ENCODE measurements at places on chromosomes 16 and 17.

DNA sequence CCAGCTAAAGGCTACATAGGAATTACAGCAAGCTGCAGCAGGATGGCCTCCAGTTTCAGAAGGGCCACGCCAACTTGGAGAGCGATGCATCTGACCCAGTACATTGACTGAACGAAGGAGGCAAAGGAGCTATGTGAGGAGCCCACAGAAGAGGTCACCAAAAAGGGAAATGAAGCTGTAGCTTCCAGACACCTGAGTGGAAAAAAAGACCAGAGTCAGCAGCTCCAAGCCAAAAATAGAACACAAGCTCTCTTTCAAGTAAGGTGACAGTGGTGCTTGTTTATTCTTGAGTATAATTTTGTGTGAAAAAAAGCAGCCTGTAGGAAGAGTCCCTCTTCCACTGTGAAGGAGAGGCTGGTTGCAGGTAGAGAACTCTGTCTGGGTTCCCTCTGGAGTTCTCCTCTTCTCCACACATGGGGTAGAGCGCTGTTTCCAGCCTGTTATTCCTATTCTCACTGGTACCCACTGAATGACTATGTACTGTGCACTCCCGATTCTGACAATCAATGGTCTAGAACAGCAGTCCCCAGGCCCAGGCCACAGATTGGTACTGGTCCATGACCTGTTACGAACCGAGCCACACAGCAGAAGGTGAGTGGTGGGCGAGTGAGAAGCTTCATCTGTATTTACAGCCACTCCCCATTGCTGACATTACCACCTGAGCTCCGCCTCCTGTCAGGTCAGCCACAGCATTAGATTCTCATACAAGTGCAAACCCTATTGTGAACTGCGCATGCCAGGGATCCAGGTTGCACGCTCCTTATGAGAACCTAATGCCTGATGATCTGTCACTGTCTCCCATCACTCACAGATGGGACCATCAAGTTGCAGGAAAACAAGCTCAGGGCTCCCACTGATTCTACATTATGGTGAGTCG, 15.1 kb downstream of the CCL4 start:
- no peak for DNase-seq

DNA sequence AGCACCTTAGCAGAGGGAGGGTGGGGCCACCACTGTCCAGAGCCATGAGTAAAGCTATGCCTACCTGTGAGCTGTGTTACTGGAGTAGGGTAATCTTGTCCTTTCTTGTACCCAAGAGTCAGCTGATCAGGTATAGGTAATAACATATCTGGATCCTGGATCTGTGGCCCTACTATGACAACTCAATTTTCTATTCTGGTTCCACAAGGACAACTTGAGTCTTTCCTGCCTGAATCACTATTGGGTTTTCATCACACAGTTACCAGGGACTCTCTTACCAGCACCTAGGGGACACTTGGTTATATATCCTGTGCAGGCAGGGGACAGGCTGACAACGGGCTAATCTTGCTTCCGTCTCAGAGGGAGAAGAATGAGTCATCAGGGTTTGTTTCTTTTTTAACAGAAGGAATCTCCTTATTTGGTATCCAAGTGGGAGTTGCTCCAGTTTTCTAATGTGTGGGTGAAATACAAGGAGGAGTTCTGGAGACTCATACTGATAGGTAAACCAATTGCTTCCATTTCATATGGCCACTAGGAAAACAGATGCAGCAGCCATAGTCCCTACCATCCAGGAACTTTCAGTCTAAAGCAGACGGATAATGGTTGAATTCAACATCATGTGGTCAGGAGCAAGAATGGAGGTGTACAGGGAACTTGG, 6.8 kb downstream of the ZNF267 start:
- no peak for DNase-seq

DNA sequence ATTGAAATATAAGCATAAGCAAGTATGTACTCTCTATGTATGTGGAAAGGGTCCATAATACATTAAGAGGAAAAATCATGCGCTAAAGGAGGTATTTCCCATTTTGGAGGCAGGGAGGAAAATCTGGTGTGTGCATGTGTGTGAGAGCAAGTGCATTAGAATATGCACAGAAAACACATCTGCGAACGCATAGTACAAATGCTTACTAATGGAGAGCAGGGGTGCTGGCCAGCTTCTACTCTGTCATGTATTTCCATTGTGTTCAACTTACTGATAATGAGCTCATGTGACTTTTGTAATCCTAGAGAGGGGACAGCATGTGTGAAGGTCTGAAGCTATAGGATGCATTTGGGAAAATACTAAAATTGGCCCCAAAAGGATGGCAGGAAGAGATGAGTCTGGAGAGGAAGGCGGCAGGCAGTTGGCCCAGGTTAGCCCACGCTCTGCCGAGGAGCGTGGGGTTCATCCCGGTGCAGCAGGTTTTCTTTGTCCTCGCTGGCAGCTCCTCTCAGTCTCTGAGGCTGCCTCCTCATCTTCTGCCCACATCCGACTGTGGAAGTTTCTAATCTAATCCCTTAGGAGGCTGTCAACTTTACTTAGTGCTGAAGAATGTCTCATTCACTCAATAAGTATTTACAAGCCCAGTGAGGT, 17.8 kb upstream of the KSR1 start:
- DNase-seq: no peak

- no peak for DNase-seq
Measured at GRCh38 chr16:53370827-53371226, 63.4 kb upstream of the RBL2 start.
